ENCODE measurements at places on chromosomes 12 and 14.

DNA sequence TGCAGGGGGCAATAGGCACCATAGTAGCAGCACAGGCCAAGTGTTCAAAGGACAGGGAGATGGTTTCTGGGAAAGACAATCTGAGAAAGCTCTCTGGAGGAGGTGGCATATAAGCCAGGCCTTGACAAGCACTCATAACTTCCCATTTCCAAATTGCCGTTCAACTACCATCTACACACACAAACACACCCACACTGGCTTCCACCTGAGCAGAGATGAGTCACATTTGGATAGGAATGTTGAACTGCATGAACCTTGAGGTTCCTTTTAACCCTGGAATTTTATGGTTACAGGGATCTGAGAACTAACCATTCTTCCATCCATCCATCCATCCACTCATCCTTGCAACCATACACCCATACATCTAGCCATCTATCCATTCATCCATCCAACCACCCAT, 86.6 kb downstream of the KSR2 start:
- no peak for DNase-seq

DNA sequence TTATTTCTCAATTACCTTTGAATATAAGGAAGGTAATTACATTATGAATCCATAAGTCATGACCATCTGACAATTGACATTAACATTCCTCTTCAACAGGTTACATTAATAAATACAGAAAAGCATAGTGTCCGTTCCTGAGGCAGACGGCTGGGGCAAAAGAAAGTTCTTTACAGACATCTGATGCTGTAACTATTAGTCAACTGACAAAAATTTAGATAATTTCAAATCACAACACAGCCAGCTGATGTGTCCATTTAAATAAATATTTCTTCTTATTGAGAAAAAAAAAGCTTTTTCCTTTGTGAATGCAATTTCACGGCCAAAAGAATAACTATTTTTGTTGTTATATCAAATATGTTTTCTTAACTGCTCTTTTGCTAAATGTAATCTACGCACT, 9.2 kb upstream of the PYROXD1 start:
- no peak for DNase-seq

GRCh38 chr12:40342010-40342409, 117.2 kb downstream of the LRRK2 start:
- DNase-seq, result no peak

DNA sequence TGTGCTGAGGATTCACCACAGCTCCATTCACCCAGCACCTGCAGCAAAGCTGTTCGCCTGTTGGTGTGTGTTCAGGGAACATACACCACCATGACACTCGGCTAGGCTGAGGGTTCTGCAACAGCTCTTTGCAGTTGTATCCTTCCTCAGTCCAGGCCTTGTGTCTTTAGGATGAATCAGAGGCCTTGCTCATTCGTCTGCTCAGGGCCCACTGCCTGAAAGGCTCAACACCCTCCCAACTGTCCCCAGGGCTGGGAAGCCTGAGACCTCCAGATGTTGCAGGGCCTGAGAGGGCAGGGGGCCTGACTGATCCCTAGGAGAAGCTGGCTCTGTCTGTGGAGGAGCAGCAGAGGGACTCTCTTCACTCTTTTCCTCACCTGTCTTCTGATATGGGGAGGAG, 11.2 kb downstream of the ZDHHC22 start:
- no peak for DNase-seq

DNA sequence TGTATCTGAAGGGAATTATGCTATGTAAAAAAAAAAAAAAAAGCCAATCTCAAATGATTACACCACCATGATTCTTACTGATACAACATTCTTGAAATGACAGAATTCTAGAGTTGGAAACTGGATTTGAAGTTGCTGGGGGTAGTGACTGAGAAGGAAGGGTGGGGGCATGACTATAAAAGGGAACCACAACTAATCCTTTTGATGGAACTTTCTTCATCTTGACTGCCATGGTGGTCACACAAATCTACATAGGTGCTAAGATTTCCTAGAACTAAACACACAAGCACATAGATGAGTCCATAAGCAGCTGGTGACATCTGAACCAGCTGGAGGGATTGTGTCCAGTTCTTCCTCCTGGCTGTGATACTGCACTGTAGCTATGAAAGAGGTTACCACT, 51.4 kb downstream of the CLMN start:
- no peak for DNase-seq

- DNase-seq, result no peak
Measured at GRCh38 chr12:105279460-105280056, 43.6 kb upstream of the APPL2 start.

Measured in H54 (cell line).